ENCODE measurements at places on chromosomes 1 and 21. TPM values are rescaled to one million over a fixed set of nuclear protein-coding genes. Genes with fewer than 3 reads are reported as not detected.

DNA sequence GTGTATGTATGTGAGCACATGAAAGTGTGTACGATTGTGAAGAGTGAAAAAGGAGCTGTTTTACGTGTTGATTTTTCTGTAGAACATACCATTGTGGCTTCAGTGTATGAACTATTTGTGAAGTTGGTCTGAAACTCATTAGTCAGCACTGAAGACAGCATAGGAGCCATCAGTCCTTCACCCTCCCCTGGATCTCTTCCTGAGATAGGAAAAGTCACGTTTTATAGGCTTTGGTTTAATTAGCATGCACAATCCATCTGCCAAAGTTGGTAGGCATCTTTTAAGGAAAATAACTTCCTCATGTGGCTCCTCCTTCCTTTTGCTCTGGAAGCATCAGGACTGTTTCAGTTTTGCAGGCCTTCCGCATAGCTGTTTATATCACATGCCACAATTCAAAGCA lies 1.4 kb upstream of the RABIF start:
- no peak for DNase-seq

The C1orf216 gene
- 11.7 TPM for total RNA-seq

The SPRR1B gene
- total RNA-seq: not detected

DNA sequence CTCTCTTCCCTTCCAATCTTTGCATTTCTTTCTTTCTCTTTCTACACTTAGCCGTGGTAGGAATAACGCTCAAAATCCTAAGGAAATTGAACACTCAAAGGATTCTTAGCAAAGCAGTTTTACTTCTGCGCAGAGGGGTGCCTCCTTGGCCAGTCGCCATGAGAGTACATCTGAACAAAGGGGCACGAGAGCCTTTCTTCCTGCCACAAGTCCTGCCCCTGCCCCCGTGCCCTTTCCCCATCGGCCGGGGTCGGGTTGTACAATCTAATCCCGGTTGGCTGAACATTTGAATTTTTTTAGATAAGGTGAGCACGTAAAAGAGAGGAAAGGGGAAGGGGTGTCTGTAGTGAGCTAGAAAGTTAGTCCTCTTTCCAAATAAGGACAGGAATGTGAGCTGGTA lies 28.6 kb upstream of the COL6A1 start:
- DNase-seq: no peak

GRCh38 chr1:153532769-153533599 lies 2.8 kb downstream of the S100A6 start:
- peak; percentile 95 for DNase-seq

GRCh38 chr1:41656068-41656467 lies 171.6 kb upstream of the EDN2 start:
- no peak for DNase-seq

- DNase-seq: no peak
Observed at GRCh38 chr1:203828503-203828902, 32.9 kb upstream of the SNRPE start.

DNA sequence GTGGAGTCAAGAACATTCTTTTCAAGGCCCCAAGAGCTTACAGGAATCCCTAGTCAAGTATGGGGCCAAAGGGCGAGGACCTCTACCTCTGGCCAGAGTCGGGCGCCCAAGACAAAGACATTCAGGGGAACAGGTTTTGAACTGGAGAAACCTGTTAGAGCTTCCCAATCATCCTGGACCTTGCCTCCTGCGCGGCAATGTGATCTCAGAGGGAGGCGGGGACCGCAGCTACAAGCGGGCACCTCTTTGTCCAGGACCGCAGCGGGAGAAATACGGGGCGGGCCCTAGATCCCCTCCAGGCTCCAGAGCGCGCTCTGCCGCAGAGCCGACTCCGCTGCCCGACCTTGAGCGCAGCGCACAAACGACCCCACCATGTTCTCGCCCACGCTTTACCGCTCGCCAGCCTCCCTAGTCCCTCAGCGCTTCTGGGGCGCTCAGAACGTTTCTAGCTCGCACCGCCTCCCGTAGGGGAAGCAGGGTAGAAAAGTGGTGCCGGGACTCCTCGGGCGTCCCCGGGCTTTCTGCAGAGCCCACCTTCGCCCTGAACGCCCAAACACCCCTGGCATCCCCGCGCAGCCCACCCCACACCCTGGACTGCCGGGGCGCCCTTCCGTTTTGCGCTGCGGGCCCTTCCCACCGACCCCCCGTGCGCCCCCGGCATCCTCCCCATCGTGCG lies 28.1 kb downstream of the RABIF start:
- DNase-seq: peak; percentile 93

DNA sequence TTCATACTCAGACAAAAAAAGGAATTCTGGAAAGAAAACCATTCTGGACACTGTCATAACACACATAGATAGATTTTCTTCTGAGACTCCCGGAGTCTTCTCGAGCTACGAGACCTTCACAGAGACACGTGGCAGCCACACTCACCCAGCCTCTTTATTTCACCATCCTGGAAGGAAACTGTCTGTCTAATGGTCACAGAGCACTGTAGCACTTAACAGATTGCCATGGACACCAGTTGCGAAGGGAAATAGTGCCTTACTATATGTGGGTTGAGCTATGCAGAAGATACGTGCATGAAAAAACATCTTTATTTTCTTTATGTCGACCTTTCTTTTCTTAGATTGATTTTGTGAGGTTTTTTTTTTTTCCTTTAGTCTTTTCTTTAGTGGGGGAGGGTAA lies 57.9 kb downstream of the ZP4 start:
- DNase-seq: no peak

DNA sequence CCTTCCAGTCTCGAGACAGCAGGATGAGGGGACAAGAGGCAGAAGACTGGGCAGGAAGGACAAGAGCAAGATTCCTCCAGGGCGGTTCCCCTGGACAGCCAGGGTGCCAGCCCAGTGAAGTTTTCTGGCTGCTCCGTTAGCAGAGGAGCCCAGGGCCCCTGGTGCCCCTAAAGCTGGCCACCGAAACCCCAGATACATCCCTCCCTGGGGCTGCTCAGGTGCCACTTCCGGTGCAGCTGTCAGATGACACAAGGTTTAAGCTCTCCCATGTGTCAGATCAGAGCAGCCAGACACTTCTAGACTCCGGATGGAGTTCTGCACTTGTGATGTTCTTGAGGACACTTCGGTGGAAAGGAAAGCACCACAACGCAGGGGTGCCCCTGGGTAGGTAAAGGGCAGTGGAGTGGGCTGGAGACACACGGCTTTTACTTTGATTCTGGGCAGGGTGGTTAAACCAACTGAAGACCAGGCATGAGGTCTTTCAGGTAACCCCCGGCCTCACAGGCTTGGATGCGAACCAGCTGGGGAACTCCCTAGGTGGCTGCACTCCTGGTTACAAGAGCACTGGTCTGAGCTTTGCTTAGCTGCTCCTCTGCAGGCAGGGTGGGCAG lies 85.7 kb downstream of the ITPKB start:
- no peak for DNase-seq

The RHBG gene
- total RNA-seq: 1.4 TPM

DNA sequence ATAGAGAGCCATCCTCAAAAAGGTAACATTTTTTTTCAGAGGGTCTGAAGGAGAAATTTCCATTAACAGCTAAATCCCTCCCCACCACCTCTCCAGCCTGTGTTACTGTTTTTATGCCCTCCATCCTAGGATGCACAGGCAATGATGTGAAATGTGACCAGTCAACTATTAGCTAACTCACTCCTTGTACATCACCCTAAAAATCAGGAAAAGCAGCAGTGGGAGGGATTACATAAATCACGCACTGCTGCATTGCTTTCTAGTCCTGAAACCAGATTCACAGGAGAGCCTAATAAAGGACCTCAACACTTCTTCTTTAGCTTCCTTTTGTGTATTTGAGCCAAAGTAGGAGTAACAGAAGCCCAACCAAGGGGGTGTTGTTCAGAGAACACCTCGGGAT lies 66.3 kb downstream of the LMO4 start:
- DNase-seq: no peak

- DNase-seq: no peak
Observed at GRCh38 chr1:76998582-76999223, 131.4 kb downstream of the ST6GALNAC5 start.

DNA sequence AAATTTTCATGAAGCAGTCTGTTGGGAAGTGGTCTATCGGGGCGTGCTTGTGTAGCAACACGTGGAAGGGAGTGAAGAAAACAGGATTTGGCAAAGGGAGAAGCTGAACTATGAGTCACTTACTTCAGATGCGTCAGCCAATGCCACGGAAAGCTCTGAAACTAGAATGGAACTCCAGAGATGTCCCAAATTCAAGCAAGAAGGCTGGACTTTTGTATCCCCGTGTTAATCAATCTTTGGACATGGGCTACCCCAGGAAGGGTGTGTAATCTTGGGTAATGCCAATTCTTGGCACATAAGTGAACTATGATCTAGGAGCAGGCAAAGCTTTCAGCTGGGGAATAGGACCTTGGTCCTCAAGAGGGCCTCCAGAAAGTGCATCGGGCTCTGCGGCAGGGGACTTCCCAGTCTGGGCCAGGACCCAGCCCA lies 102.6 kb downstream of the ADSS2 start:
- DNase-seq: peak; percentile 7

- DNase-seq: peak; percentile 54
Observed at GRCh38 chr1:206907304-206907991, 10.2 kb downstream of the IL24 start.

DNA sequence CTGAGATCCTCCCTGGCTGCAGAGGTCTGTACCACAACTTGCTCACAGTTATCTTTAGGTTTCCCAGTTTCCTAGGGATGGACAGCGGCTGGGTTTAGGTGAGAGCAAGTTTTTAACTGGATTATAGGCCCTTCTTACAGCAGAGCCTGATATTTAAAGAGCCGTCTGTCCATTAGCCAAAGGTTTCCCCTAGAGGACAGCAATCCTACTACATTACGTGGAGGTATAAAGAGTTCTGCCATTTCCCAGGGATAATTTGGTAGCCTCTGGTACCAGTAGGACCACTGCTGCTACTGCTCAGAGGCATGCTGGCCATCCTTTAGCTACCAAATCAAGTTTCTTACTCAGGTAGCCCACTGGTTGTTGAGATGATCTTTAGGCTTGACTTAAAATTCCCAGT lies 21.9 kb upstream of the FCGR2A start:
- DNase-seq: no peak

DNA sequence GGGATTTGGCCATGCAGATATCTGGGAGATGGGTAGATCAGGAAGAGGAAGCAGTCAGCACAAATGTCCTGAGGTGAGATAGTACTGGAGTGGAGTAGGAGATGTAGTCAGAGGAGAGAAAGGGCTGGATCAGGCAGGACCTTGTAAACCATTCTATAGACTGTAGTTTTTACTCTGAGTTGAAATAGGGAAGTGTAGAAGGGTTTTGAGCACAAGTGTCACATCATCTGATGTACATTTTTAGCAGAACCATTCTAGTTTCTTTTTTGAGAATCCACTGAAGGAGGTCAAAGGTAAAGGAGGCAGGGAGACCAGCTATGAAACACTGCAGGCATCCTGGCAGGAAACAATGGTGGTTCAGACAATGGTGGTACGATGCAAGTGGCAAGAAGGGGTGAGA lies 194.6 kb upstream of the RRP15 start:
- no peak for DNase-seq

DNA sequence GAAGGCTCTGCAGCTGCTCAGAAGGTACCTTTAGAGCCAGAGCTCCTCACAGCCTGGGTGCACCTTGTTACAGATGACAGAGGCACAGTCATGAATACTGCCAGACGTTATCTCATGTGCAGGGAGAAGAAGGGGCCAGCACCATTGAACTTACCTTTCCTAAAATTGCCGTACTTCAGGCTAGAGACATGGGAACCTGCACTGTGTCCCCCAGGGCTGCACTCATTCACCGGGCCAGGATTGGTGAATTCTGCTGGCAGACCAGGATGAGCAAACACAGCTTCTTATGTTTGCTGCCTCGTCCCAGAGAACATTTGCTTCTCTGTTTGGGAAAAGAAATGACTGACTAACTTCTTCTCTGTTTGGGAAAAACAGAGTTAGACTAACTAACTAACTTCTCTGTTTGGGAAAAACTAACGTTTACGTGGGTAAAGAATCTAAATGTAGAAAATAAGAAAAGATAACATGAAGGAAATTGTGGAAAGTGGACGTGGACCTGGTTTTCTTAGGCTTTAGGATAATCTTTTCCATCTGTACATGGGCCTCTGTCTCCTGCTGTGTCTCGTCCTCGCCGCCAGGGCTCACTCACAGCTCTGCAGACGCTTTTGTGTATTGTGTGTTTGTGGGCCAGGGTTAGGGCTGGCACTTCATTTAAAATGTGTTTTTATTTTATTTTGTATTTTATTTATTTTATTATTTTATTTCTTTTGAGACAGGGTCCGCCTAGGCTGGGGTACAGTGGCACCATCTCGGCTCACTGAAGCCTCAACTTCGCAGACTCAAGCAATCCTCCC lies 9.9 kb downstream of the OBSCN start:
- DNase-seq: no peak

- DNase-seq: peak; percentile 48
Observed at GRCh38 chr1:111364690-111365089, 62.8 kb downstream of the OVGP1 start.

The SPRR1A gene
- not detected for total RNA-seq

DNA sequence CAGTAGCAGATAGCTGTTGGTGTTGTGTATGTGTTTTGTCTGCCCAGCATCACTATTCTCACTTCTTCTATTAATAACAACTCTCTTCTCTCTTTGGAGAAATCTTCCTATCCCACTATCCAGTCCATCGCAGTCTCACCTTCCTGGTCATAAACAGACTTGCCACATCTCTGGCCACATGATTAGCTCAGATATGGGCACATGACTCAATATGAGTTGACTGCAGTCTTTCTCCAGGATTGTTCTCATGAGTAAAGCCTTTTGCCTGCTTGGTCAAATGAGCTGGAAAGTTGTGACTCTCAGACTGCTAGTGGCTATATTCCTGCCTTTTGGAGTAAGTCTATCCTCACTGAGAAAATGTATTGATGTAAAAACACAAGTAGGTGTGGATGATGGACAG lies 32.9 kb upstream of the TADA1 start:
- no peak for DNase-seq

- no peak for DNase-seq
Observed at GRCh38 chr1:101977266-101977665, 19.5 kb downstream of the OLFM3 start.

The CCDC24 gene
- total RNA-seq: 11.8 TPM

GRCh38 chr1:155219592-155220031 lies 11.1 kb downstream of the MTX1 start:
- DNase-seq: peak; percentile 50

The SLAMF9 gene
- not detected for total RNA-seq

GRCh38 chr21:43271452-43272020 lies 102.7 kb downstream of the CRYAA start:
- DNase-seq: no peak

The NEGR1 gene
- total RNA-seq: 0.13 TPM

The NDUFS5 gene
- total RNA-seq: 376 TPM

The TMCC2 gene
- 11.3 TPM for total RNA-seq

GRCh38 chr21:36908260-36908908 lies 58.1 kb downstream of the HLCS start:
- no peak for DNase-seq

- no peak for DNase-seq
Observed at GRCh38 chr1:214277704-214278635, 3.0 kb upstream of the SMYD2 start.
